ENCODE measurements at places on chromosomes 1 and 21.

DNA sequence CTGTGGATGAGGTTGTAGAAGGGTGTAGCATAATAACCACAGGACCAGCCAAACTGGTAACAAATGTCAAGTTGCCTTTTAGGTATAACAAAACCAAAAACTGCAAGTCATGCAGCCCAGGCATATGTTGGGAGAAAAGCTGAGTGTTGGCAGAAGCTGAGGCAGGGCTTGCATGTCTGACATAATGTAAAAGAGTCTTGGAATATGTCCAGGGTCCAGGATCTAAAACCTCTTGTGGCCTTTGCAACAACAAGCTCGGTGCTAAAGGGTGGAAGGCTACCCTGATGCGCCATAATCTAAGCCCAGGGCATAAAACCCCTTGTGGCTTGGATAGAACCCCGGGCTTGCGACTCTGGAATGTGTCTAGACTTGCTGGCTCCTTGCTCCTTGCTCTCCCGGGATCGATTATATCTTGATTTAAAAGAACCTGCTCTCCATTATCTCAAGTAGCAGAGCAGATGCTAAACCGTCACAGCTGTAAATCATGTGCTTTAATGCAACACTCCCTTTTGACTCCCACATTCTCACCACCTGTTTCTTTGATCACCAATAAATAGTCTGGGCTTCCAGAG lies 26.5 kb upstream of the SLC35A3 start:
- H3K4me3 ChIP-seq = no peak overlapping the region
- H3K27ac ChIP-seq = no peak overlapping the region
- no peaks in the 10 kb centered on the region for H3K36me3 ChIP-seq

DNA sequence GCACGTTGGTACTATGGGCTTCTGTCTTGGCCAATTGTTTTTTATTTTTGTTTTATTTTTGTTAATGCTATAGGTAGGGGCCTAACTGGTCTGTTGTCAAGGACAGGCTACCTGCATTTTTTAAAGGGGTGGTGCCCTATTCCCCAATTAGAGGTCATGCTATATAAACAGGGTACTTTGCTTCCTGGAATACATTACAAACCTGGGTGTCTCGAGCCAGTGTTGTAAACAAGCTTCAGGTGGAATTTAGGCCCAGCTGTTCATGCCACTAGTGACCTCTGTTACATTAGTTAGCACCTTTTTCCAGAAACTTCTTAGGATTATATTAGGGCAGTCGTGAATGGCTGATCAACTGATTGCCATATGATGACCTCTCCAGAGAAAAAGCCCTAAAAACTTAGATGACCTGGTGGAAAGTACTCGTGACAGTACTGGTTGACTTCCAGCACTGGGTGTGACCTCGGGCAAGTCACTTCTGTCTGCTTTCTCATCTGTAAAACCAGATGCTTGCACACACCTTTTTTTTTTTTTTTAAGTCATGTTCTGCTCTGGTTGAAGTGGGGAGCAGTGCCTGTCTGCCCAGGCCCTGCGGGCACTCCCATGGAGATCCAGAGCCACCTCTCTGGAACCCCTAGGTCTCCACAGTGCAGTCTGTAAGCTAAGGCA lies 46.5 kb downstream of the ELK4 start:
- H3K27ac ChIP-seq = peak overlapping the region; percentile 69
- no peaks in the 10 kb centered on the region for H3K36me3 ChIP-seq
- H3K4me1 ChIP-seq = peaks cover 33% of the 10 kb centered on the region
- no peak overlapping the region for H3K4me3 ChIP-seq
- no peaks in the 10 kb centered on the region for H3K27me3 ChIP-seq
- no peak for DNase-seq

GRCh38 chr1:119000371-119001180 lies 12.4 kb upstream of the TBX15 start:
- H3K27ac ChIP-seq = no peak overlapping the region
- no peaks in the 10 kb centered on the region for H3K36me3 ChIP-seq
- peaks cover 78% of the 10 kb centered on the region for H3K27me3 ChIP-seq
- peaks cover 16% of the 10 kb centered on the region for H3K4me1 ChIP-seq
- H3K4me3 ChIP-seq = no peak overlapping the region

DNA sequence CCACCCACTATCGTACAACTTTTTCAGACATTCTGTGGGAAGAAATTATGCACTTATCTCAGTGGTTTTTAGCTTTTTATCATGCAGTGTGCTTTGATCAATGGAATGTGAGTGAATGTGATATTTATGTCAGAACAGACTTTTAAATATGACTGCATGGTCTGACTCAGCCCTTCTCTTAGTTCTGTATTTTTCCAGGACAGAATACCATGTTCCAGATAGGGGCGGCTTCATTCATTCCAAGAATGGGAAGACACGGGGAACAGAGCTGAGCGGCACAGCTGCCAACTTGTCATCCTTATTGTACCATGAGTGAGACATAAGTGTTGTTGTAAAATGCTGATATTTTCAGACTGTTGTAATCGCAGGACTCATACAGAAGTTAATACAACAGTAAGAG lies 214.6 kb upstream of the NCAM2 start:
- DNase-seq = no peak
- no peaks in the 10 kb centered on the region for H3K27me3 ChIP-seq
- H3K36me3 ChIP-seq = no peaks in the 10 kb centered on the region

GRCh38 chr1:223755992-223756775 lies 43.8 kb downstream of the CAPN2 start:
- H3K4me1 ChIP-seq = no peaks in the 10 kb centered on the region
- DNase-seq = no peak
- no peak overlapping the region for H3K4me3 ChIP-seq
- H3K27ac ChIP-seq = no peak overlapping the region
- no peaks in the 10 kb centered on the region for H3K27me3 ChIP-seq

DNA sequence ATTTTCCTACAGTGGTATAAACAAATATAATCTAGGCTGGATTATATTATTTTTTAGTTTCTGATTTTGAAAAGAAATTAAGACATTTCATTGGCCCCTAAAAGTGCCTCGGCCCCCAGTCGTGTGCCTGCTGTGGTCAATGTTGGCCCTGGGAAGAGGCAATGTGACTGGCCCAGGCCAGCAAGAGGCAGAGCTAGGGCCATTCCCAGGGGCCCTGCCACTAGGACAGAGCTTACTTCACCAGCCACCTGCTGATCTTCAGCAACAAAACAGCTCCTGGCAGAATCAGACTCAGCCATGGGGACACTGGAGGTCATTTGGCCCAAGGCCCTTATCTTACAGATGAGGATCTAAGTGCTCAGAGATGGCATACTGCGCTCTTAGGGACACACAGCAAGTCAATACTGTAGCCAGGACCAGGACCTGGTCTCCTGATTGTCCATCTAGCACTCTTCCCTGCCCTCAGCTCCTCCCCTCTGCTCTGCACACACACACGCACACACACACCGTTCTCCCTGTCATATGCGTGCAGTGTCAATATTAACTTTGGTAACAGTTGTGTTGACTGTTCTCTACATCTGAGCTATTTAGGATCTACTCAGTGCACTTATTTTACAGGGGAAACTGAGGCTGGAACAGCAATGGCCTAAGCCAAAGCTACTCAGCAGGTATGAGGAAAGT lies 16.6 kb upstream of the KLHDC7A start:
- no peak overlapping the region for H3K27ac ChIP-seq
- no peak for DNase-seq
- no peak overlapping the region for H3K4me3 ChIP-seq

DNA sequence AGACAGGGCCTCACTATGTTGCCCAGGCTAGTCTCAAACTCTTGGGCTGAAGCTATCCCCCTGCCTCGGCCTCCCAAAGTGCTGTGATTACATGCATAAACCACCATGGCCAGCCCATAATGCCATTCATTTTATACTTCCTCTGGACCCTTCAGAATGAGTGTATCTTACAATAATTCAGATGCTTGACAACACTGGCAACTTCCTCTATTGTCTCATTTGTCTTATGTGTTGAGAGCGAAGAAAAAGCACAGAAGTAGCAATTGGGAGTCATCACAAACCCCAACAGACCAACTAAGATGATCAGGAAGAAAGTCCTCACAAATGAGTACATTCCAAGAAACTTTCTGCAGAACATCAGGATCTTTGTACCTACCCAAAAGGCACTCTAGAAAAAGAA lies 191.9 kb downstream of the RERE start:
- H3K4me3 ChIP-seq = peak overlapping the region; percentile 36
- H3K36me3 ChIP-seq = no peaks in the 10 kb centered on the region
- H3K27ac ChIP-seq = peak overlapping the region; percentile 92
- H3K27me3 ChIP-seq = no peaks in the 10 kb centered on the region
- peaks cover 95% of the 10 kb centered on the region for H3K4me1 ChIP-seq

- H3K4me1 ChIP-seq = peaks cover 42% of the 10 kb centered on the region
- H3K36me3 ChIP-seq = no peaks in the 10 kb centered on the region
- DNase-seq = peak; percentile 90
- no peaks in the 10 kb centered on the region for H3K27me3 ChIP-seq
- peak overlapping the region; percentile 91 for H3K27ac ChIP-seq
- peak overlapping the region; percentile 80 for H3K4me3 ChIP-seq
These were observed 48.0 kb downstream of the H3-3A start for GRCh38 chr1:226110249-226111097.

DNA sequence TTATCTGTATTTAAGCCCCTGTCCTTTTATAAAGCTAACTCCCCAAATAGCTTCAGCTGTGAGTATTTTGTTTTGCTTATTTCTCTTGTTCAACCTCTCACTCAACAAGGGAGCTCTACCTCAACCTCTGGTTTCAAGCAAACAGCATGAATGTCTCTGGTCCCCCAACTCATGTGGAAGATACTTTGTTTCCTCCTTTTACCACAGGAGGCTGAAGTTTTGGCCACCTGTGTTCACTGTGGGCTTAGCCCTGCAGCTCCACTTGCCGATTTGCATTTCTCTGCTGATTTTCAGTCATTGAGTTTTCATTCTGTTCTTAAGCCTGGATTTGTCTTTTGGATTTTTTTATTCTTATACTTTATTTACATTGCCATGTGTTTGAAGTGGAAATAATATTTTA lies 613.1 kb downstream of the USP25 start:
- no peak for DNase-seq
- H3K4me1 ChIP-seq = no peaks in the 10 kb centered on the region
- H3K36me3 ChIP-seq = no peaks in the 10 kb centered on the region
- no peak overlapping the region for H3K4me3 ChIP-seq
- H3K27ac ChIP-seq = no peak overlapping the region
- no peaks in the 10 kb centered on the region for H3K27me3 ChIP-seq

DNA sequence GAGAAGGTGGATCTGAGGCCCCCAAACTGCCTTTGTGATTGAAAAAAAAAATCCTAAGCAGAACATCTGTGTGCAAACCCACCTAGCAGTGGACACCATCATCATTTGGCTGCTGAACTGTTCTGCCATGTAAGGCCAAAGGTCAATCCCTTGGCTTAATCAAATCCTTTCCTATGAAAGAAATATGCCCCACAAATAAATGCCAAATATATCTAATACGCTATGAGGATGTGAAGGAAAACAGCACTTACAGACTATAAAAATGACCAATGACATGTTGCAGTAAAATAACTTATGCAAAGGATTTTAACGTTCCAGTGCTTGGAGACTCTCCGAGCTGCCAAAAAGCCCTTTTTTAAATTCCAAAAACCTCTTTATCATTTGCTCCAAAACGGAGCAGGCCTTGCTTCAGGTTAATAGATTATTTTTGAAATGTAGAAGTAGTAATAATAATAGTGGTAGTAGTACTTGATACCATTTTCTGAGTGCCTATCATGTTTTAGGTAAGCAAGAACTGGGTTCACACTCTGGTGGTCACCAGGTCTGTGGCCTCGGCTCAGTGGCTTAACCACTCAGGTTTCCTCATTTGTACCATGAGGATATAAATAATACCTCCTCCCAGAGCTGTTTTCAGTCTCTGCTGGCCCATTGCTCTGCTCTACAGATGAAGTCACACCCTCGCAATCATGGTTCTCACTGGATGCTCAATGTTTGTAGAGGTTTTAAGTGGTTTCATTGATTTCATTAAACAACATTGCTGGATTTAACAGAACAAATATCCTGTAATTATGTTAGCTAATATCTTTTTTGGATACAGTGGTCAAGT lies 47.9 kb upstream of the EDEM3 start:
- no peak for DNase-seq
- H3K27ac ChIP-seq = no peak overlapping the region
- H3K27me3 ChIP-seq = no peaks in the 10 kb centered on the region
- H3K4me1 ChIP-seq = peaks cover 13% of the 10 kb centered on the region
- H3K4me3 ChIP-seq = no peak overlapping the region

Measured in activated B cell treated with CpG ODN at 0.5 μM for 24 hours (primary cell).